ENCODE measurements at places on chromosomes 6 and 20.
A peak's percentile ranks its signal among the peaks of the same experiment; 100 is the strongest.

GRCh38 chr6:1227935-1228753 is 83.8 kb upstream of the FOXQ1 start:
- DNase-seq = no peak

DNA sequence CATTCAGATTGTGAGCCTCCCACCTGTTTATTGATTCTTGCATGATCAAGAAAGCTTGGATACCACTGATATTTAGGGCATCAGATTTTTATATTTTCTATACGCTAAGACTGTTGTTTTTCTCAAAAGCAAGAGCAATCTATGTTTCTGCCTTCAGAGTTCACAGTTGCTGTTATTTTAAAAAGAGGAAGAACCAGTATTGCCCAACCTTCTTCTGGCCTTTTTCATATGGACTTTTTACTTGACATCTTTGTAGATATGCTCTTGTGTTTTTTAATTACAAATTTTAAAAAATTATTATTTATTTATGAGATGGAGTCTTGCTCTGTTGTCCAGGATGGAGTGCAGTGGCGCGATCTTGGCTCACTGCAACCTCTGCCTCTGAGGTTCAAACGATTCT is 28.9 kb downstream of the SLC17A5 start:
- DNase-seq = no peak

GRCh38 chr6:113466526-113466925 is 390.6 kb upstream of the MARCKS start:
- DNase-seq = no peak

DNA sequence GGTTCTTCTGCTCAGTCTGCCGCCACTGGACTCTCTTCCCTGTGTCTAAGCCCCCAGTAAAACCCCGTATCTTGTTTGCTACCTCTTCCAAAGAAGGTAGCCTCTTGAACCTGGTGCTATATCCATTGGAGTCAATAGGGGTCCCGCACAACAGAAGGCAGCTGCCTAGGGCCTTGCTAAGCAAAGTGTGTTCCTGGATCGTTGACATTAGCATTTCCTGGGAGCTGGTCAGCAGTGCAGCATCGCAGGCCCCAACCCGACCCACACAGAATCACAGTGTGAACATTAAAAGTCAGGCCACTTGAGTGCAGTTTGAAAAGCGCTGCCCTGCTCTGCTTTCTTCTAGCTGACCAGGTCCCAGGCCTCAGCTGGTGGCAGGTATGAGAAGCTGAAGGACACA is 2.9 kb downstream of the ADA start:
- no peak for DNase-seq

- peak; percentile 24 for DNase-seq
Observed at GRCh38 chr20:21557241-21558020, 43.6 kb upstream of the NKX2-2 start.

DNA sequence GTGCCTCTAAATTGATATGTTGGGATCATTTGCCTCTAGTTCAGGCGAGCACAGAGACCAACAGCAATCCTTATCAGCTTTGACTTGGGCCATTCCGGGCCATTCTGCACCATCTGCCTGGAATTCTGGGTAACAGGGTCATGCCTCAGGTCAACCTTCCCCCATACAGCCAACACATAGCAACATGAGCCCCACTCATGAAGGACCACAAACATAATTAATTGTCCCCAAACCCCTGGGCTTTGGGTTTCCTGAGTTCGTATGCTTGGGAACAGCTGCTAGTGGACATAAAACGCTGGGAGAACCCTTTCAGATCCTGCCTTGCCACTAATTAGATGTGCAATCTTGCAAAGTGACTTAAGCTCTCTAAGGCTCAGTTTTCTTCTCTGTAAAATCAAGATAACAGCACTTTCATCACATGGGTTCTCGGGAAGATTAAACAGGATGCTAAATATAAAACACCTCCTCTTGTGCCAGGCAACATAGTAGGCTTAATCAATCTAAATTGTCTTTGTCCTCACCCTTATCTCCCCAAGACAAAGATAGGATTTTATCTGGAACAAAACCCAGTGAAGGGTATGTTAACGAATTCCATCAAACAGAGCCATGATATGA is 426.5 kb downstream of the CD83 start:
- DNase-seq = no peak

- no peak for DNase-seq
Observed at GRCh38 chr6:117110146-117110545, 155.2 kb upstream of the VGLL2 start.

- DNase-seq = no peak
Observed at GRCh38 chr6:22470454-22471131, 98.8 kb upstream of the HDGFL1 start.

All from activated T-helper 2 cell treated with anti-CD3 and anti-CD28 coated beads, Interferon-gamma antibody, Interleukin-2, Interleukin-4, amounts not matched to agents 10 μg/mL and 5 μg/mL and 100 μg/mL, durations not matched to agents 14 hours and 24 hours and 36 hours (primary cell).